Stimulated activated CD4-positive, alpha-beta T cell treated with anti-CD3 and anti-CD28 coated beads, Interleukin-4, amount 100 ng/mL, for 24 hours (primary cell): ENCODE measurements at places on chromosomes 5 and 9.

DNA sequence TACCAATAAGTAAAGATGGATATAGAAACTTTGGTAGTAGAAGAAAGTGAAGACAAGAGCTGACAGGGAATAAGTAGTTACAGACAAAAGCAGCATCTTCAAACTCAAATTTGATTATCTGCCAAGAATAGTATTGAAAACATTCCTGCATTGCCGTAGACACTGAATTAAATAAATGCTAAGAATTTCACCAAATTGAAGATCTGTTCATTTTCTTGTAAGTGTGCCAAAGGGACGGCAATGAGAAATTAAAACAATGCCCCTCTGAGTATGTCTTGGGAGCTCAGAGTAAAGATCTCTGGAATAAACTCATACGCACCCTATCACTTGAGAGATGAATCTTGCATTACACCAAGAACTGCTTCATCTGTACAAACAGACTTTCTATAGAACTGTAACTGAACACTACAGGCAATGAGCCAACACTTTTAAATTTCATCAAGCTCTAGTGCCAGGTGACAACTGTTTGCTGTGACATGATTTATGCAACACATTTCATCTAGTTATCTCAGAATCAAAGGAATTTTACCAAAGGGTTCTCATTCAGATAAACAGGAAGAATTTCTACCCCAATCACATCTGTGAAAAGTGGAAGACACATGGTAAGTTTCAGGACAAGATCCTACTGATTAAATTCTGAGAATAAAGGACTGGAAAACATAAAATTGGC, 66.9 kb downstream of the RFX3 start:
- DNase-seq = no peak

GRCh38 chr5:72618708-72619107, 111.5 kb upstream of the ZNF366 start:
- DNase-seq = no peak

- no peak for DNase-seq
Observed at GRCh38 chr9:6194934-6195333, 20.7 kb upstream of the IL33 start.

GRCh38 chr9:16718952-16719351, 151.5 kb downstream of the BNC2 start:
- no peak for DNase-seq

- DNase-seq = no peak
Observed at GRCh38 chr5:180785121-180785781, 17.4 kb downstream of the MGAT1 start.
